ENCODE measurements at places on chromosomes 16 and 17. TPM values are rescaled to one million over a fixed set of nuclear protein-coding genes. Genes with fewer than 3 reads are reported as not detected.

The CCL3 gene
- 7.7 TPM for total RNA-seq

The ZSCAN10 gene
- 0.13 TPM for total RNA-seq

The ARL17A gene
- 12.9 TPM for total RNA-seq

GRCh38 chr17:19238167-19238505, 970 bp downstream of the EPN2 start:
- no peak for DNase-seq

DNA sequence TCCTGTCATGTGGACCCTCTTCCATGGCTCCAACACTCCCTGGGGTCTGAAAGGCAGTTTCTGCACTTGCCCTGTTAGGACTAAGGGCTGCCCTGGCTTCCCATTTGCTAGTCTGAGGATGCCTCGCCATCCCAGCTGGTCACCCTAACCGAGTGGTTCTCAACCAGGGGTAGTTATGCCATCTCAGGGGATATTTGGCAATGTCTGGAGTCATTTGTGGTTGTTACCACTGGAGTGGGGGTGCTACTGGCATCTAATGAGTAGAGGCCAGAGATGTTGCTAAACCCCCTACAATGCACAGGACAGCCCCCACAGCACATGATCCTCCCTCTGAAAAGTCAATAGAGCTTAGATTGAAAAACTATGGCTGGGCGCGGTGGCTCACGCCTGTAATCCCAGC, 26.9 kb upstream of the CDH1 start:
- no peak for DNase-seq

GRCh38 chr17:77248216-77249114, 107.7 kb downstream of the SEC14L1 start:
- DNase-seq, result no peak

DNA sequence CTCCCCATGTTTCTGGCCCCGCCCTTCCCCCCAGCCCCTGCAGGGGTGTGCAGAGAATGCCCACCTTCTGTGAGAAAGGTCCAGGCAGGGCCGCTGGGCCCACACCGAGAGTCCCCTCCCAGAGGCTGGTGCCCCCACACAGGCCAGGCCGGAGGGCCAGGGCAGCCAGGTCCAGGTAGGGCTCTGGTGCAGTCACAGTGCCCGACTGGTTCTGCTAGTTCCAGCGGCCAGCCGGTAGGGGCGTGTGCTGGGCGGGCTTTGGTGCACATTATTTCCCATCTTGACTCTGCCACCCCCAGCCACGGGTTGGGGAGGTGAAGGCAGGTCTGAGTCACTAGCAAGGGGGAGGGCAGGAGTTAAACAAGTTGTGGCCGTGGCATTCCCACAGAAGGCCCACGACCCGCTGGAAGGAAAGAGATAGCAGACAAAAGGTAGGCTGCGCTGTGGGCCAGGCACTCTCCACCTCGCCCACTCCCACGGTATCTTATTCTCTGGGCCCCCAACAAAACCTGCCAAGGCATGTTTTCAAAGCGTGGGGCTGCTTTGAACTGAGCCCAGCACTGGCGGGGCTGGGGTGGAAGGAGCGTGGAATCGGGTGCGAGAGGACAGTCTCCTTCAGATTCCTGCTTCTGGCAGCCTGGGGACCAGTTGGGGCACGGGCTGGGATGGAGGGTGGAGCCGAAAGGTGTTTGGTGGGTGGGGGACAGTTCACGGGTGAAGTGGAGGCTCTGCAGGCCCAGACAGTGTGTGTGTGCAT, 1.9 kb downstream of the EPN3 start:
- no peak for DNase-seq

DNA sequence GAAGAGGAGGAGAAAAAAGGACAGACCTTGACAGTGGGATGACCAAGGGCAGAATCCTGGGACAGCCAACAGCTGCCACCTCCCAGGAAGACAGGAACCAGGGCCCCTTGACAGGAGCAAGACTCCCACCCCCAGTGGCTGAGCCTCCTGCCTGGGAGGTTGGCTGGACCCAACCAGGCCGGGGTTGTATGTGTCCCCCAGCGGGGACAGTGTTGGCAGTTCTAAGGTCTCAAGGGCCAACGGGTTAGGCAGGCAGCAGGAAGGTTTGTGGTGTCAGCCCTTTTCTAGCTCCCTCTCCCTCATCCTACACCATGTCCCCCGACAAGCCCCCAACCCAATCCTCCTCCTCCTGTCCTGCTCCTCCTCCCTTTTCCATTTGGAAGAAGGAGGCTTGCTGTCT, 126.2 kb downstream of the MRM1 start:
- no peak for DNase-seq

DNA sequence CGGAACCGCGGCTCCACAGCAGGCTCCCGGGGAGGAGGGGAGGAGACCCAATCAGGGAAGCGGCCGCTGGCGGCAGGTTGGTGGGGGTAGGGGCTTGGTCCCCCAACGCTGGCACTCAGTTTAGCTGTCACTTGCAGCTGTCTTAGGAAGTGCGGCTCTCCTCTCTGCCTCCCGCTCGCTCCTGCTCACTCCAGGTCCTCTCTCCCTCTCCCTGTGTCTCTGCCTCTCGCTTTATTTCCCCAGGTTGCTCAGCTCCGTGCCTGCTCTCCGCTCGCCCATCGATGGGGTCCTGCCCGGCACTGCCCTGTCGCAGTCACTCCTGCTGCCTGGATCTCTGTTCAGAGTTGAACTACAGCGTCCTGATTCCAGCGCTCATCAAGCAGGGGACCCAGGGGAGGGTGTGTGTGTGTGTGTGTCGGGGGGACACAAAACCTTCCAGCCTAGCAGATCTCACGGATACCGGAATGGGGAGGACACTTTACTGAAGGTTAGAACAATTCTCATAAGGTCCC, 145.6 kb downstream of the ENGASE start:
- DNase-seq, result no peak

GRCh38 chr16:67144943-67145342, 5.9 kb downstream of the B3GNT9 start:
- DNase-seq, result no peak

DNA sequence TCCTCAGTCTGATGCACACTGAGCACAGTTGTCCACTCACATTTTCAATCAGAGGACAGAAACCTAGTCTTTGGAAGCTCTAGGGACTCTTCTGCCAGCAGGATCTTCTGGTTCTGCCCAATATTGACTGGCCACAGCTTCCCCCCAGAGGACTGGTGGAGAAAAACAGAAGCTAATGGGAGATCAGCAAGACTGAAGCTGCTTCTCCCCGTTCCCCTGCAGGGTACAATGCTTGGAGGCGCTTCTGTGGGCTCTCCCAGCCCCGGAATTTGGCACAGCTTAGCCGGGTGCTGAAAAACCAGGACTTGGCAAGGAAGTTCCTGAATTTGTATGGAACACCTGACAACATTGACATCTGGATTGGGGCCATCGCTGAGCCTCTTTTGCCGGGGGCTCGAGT, 10.3 kb downstream of the EPX start:
- DNase-seq, result no peak

- peak; percentile 88 for DNase-seq
Measured at GRCh38 chr17:64146418-64147109, 16.6 kb upstream of the ERN1 start.

DNA sequence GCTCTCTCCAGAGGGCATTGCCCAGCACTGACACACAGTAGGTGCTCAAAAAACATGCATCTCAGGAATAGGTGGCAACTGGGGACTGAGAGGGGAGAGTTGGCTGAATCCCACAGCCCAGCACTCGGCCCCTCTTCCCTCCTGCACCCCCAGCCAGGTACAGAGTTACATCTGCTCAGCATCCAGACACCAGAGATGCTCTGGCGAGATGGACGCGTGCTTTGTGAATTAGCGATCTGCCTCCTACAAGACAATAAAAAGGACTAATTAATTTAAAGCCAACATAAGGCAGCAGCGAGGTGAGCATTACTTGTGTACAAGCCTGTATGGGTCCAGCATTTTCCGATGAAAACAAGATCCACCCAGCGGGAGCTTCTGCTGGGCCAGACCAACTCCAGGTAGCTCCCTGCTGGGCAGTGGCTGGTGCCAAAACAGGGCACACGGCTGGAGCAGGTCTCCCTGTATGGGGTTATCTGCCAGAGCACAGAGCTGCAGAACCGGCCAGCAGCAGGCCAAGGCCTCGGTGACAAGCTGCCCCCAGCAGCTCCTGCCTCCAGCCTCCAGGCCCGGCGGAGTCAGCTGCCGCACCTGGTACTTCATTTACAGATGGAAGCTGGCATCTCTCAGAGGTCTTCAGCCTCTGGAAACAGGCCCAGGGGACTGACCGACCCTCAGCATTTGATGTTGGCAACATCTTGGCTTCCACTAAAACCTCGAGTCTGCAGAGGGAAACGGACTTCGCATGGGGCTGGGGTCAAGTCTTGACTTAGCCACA, 219.7 kb upstream of the SDK2 start:
- no peak for DNase-seq

- no peak for DNase-seq
Measured at GRCh38 chr16:10036956-10037355, 145.3 kb downstream of the GRIN2A start.

DNA sequence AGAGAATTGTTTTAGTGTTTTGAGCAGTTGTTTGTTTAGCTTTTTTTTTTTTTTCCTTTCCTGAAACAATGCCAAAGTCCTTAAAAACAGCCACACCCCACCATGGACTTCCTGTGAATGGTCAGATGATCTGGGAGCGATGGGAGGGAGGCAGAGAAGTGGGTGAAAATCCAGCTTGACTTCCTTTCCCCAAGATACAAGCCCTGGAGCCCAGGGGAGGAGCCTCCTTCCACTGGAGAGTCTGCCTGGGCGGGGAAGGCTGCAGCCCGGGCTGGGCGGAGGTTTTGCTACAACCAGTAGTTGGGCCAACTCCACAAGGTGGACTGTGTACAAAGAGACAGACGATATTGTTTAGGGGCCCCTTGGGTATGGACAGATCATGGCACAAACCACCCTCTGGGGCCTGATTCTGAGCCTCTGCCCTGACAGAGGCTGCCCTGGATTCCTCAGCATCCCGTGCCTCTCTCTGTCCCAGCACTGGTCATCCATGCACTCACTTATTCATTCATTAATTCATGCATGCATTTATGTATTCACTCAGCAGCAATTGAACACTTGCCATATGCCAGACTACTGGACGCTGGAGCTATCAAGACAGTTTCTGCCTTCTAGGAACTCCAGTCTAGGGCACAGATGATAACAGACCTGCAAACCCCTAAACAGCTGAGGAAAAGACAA, 29.8 kb downstream of the WSB1 start:
- DNase-seq, result peak; percentile 74

DNA sequence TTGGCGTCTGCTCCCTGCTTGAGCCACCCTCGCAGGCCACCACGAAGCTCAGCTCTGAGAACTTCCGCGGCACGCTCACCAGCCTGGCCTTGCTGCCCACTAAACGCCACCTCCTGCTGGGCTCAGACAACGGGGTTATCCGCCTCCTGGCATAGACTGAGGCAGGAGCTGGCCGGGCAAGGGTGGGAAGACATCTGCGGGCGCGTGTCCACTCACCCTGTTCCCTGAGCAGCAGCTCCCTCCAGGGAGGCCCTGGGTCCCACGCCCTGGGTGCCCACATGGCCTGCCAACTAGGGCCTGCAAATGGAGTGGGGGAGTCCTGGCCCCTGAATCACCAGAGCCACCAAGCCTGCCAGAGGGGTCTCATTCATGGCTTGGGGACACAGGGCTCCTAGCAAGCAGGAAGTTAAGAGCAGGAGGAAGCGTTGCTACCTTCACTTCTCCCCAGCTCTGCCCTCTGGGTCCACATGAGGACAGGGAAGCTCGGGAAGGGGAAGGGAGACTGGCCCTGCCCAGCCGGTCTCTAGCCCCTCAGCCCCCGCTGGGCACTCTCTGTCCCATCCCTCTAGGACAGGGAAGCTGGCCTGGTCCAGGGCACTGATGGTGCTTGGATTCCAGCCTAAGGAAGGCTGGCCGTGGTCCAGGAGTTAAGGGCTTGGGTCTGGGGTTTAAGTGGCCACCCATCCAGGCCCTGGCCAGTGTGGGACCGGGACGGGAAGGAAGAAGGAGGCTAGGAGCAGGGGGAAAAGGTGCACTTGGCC, 5.0 kb upstream of the SERPINF2 start:
- no peak for DNase-seq

DNA sequence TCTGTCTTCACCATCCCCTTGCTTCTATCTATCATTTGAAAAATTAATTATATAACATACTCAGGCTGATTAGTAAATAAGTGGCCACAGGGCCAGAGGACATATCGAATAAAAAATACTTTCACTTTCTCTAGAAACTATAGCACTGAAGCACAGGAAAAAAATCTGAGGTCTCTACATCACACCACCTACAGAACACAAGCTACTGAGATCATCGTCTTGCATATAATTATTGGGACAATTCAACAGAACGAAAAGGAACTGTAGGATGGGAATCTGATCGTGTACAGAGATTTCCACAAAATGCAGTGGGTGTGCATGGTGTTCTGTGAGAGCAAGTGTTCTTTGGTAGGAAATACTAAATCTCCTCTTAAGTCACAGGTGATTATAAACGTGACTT, 289.6 kb upstream of the ERCC4 start:
- no peak for DNase-seq

DNA sequence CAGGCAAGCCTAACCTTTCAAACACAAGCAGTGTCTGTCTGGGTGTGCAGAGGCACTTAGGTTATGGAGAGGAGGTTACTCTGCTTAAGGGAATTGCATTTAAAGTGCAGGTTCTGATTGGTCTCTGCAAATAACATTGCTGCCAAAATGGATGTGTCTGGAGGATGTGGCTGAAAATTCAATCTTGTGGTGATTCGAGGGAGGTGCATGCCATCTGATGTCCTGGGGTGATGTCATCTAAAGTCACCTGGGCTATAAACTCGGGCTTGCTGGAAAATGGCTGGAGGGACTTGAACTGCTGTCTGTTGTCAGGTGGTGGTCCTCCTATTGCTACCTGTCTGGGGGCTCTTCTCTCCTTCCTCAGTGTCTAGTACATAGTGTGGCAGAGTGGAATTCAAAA, 28.3 kb upstream of the GPR139 start:
- DNase-seq, result no peak

DNA sequence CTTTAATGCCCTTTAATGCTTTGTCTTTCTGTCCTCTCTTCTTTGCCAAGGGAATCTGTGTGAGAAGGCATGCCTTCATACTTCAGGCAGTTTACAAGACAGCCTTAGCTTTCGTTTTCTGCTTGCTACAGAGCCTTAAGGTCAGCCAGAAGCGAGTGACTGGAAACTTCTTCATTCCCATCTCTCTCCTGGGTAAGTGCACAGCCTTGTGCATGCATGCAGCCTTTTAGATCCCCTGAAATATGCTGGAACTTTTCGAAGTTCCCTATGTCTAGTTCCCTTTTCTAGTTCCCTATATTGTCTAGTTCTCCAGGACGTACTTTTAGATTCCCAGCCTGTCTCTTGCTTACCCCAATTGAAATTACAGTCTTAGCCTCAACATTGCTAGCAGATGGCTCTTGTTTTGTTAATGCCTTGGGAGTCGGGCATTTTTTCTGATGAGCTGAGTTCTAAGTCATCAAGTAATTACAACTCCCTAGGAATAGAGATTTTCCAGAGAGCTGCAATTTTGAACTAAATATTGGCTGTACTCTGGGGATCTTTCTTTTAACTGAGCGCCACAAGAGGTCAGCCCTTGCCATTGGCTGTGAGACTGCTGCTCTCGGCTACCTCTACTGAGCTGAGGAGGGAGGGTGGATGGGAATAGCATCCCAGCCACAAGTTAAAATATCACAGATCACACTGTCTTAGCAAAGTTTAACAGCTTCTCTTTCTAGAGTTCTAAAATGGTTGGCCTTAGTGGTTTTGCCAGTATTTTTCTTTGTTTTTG, 22.7 kb upstream of the PPM1D start:
- DNase-seq, result peak; percentile 92

DNA sequence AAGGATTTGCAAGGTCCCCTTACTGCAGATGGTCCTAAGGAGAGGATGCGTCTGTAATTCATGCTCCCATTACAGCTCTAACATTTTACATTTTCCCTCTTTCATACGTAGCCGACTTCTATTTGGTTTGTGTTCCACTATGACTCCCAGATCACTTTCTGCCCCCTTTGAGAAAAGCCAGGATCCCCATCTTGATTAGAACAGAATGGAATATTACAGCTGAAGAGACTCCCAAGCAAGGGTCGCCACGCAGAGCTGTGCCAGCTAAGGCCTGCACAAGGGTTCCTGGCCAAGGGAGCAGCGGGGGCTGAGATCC, 3.4 kb upstream of the CDT1 start:
- no peak for DNase-seq

All from muscle of leg (tissue), 16 donors.